ENCODE measurements at places on chromosomes 13 and 19.

- DNase-seq = no peak
Observed at GRCh38 chr19:50826492-50827240, 3.1 kb upstream of the KLK1 start.

DNA sequence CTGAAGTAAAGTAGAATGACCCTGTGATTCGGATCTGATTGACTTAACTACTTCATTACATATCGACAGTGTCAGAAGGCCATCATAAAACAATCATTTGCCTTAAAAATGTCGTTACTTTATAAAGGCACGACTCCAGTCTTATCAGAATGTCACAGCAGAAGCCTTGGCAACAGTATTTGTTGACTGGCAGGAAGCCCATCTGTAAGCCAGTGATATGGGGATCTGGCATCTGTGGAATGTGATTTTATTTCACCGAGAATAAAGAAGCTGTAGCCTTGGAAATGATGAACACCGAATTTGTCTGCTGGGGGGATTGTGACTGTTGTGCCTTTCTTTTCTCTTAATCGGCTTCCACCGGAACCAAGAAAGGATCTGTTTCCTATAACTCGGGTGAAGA, 362.5 kb downstream of the TDRD3 start:
- no peak for DNase-seq

GRCh38 chr19:42148266-42148665, 16.0 kb upstream of the POU2F2 start:
- no peak for DNase-seq

DNA sequence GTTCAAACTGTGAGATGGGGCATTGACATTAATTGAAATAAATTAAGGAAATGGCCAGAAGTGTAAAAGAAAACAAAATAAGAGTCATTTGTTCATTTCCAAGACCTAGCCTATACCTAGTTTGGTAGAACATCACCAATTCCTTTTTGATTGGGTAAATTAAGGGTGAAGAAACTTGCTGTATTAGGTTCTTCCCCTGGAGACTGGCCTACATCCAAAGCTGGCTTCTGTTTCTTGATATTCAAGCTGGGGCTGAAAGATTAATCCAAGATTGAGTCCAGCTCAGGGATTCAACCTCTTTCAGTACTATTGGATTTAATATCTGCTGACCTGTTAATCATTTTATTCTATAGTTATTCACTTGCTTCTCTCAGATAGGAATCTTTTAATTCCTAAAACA, 183.2 kb downstream of the GPC6 start:
- DNase-seq = no peak

- peak; percentile 11 for DNase-seq
Observed at GRCh38 chr19:12194827-12195731, 32.2 kb downstream of the ZNF136 start.

GRCh38 chr13:63351081-63351480, 1935.4 kb upstream of the PCDH20 start:
- DNase-seq = no peak

DNA sequence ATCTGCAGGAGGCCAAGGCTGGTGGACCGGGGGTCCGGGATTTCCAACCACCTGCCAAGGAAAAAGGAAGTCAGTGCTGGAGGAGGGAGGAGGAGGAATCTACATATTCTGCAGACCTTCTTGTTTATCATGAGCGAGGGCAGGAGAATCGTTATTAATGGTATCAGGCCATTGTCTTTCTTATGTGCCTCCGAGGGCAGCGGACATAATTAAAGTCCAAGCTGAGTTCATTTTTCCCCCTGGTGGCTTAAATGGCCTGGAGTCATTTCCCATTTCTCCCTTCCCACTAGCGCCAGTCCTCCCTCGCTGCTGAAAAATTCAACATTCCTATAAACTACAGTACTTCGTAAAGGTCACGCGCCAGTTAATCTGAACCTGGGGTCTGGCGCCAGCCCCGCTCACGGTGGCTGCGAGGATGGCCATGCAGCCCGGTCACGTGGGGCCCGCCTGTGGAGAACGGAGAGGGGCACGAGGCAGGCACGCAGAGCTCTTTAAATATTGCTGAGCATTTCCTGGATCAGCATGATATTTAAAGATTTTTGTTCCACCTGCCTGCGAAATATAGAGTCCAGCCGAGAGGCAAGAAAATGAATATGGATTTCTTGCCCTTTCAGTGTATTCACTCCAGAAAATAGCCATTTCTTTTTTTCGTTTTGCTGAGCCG, 85.2 kb upstream of the PCDH8 start:
- DNase-seq = no peak

- no peak for DNase-seq
Observed at GRCh38 chr19:1904860-1905109, 414 bp upstream of the ADAT3 start.

- DNase-seq = no peak
Observed at GRCh38 chr19:8849232-8849631, 17.1 kb downstream of the MBD3L1 start.

- DNase-seq = peak; percentile 57
Observed at GRCh38 chr19:5987077-5987818, 9.3 kb upstream of the RANBP3 start.

DNA sequence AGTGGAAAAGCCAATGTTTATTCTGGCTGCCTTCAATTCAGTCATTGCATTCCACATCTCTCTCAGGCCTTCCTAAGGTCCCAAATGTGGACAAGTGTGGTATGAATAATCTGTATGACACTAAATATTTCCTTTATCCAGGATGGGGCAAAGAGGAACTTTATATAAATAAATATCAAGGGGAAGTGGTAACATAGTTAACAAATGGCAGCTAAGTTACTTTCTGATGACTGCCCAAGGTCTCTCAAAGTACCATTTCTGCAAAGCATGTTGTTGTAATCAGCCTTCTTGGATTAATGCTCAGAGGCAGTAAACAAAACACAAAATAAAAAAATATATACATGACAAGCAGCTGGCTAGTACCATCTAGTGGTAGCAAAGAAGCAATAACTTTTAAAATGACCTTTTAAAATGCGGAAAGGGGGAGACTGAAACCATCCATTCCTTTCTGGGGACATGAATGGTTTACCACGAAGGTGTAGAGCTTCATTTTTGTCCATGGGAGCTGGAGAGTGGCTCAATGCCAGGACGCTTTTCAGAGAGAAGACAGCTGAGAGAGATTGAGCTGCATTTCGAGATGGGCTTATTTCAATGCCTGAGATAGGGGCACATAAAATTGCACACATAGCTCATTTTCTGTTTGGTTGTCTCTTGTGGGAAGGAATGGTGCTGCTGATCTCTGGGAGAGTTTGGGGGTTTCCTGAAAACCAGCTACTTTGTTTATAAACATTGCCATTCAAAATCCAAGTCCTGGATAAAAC, 259.2 kb downstream of the RFC3 start:
- DNase-seq = no peak

DNA sequence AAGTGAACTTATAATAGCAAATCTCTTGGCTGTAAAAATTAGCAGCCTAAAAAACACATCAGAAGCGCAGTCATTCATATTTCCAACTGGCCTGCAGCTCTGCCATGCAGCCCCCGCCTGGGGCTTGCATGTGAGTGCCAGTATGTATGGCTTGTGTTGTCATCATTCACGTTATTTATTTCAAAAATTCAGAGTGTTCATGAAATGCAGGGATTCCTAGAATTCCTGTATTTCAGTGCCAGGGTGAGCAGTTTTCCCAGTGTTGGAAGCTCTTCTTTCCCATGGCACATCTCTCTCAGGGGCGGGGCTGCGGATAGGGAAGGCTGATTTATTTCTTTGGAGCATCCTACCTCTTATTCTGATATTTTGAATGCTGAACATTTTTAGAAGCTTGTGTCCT, 234.6 kb downstream of the FGF9 start:
- no peak for DNase-seq

- DNase-seq = no peak
Observed at GRCh38 chr13:30908416-30908980, 2.4 kb downstream of the MEDAG start.

GRCh38 chr13:36965767-36966166, 33.4 kb downstream of the ALG5 start:
- DNase-seq = no peak

- no peak for DNase-seq
Observed at GRCh38 chr13:107548338-107548737, 667.0 kb downstream of the LIG4 start.

DNA sequence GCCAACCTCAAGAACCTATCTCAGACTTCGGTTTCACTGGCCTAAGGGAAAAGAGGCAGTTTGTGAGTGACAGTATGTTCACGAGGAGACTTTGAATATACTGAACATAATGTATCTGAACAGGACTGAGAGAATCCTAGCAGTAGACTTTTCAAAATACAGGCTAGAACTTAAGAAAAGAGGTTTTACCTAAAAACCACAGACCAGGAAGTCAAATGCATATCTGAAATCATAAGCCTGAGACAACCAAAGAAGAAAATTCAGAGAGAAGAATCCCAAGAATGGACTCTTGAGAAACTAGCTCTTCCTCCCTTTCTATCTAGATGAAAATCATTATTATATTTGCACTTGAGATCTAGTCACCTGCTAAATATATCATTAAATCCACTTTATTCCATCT, 17.6 kb downstream of the MYCBP2 start:
- DNase-seq = no peak

GRCh38 chr19:42293540-42293939, 8.4 kb upstream of the PRR19 start:
- DNase-seq = no peak

DNA sequence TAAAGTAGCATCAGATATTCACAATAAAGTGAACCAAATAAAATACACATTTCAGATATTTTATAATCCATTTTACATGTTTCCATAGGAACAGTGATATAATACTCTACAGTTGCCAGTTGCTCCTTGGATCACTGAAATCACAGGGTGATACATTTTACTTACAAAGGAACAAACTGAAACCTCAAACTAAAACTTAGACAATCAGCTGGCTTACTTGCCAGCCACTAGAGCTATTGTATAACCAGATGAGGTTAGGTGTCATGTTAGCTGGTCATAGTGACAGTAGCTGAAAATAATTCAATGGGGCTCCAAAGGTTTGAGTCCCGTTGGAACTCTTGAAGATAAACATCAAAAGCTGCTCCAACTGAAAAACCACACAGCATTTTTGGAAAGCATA, 274.6 kb downstream of the ITGBL1 start:
- DNase-seq = no peak

DNA sequence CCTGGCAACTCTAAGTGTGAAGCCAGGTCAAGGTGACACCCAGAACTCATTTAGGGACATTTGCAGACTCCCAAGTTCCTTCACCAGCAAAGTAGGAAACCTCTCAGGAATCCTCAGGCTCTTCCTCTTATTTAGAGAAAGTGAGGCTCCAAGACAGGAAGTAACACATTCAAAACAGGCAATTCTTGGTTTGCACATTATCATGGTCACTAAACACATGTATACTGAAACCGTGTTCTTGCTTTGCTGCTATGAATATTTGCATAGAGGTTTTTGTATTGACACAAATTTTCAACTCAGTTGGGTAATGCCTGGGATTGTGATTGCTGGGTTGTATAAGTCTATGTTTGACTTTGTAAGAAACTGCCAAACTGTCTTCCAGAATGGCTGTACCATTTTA, 13.2 kb upstream of the URI1 start:
- DNase-seq = no peak

- no peak for DNase-seq
Observed at GRCh38 chr19:58474997-58475713, 997 bp upstream of the ZNF446 start.

GRCh38 chr19:16397791-16398529, 73.3 kb downstream of the KLF2 start:
- no peak for DNase-seq

DNA sequence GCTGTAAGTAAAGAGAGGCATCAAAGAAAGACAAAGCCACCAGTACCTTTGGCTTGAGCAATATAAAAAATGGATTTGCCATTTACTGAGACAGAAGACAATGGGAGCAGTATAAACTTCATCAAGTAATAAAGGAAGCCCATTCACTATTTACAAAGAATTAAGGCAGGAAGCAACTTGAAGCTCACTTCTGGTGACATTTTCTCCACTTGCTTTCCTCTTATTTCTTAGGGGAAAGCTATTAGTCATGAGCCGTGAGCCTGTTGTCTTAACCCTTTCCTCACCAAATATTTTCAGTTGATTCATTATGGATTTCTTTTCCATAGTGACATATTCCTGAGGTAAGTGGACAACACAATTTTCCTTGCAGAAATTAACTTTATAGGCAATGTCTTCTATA, 156.8 kb downstream of the DNAJC3 start:
- no peak for DNase-seq

- DNase-seq = no peak
Observed at GRCh38 chr19:52664461-52664860, 26.3 kb upstream of the ZNF83 start.

- no peak for DNase-seq
Observed at GRCh38 chr13:100584896-100585295, 3.7 kb downstream of the GGACT start.

GRCh38 chr19:45419396-45419795, 4.3 kb downstream of the ERCC1 start:
- DNase-seq = no peak

GRCh38 chr19:57949702-57950101, 2.2 kb upstream of the ZNF256 start:
- DNase-seq = no peak

DNA sequence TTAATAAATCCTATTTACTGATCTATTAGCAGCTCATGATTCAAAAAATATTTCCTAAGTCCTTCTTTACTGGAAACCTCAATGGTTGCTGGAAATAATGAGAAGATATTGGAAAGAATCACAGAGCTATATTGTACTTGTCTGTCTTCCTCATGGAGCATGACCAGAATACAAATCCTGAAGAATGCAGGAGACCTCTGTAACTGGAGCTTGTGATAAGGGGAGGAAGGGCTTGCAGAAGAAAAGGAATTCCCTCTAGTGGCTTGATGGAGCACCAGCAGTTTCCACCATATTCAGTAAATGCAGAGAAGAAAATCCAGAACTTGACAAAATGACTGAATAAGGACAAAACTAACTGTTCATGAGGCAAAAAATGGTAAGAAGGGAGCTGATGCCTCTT, 1333.1 kb downstream of the EFNB2 start:
- DNase-seq = no peak

- no peak for DNase-seq
Observed at GRCh38 chr19:49210108-49210900, 52.7 kb downstream of the TRPM4 start.

DNA sequence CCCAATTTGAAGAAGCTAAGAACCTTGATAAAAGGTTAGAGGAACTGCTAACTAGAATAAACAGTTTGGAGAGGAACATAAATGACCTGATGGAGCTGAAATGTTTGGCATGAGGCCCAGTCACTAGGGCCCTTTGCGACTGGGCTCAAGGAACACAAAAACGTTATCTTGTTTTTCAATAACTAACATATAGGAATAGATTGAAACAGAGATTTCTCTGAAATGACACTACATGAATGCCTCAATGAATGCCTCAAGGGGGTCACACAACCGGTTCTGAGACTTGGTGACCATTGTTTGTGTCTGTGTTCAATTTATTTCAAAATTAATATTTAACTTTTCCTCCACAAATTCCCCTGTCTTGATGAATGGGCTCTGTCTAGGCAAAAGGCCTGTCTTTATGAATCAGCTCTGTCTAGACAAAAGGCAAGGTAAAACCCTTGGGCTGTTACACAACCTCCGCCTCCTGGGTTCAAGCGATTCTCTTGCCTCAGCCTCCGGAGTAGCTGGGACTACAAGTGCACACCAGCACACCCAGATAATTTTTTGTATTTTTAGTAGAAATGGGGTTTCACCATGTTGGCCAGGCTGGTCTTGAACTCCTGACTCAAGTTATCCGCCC, 932 bp upstream of the ZNF486 start:
- no peak for DNase-seq

All from activated T-helper 1 cell treated with anti-CD3 and anti-CD28 coated beads, Interleukin-2, amount 50 U/mL, for 16 hours (primary cell).